Activated T-helper 1 cell treated with Interleukin-2 at 50 U/mL for 16 hours (primary cell): ENCODE measurements at places on chromosomes 7 and 10.

- no peak for DNase-seq
Observed at GRCh38 chr10:93465806-93466675, 16.1 kb downstream of the MYOF start.

DNA sequence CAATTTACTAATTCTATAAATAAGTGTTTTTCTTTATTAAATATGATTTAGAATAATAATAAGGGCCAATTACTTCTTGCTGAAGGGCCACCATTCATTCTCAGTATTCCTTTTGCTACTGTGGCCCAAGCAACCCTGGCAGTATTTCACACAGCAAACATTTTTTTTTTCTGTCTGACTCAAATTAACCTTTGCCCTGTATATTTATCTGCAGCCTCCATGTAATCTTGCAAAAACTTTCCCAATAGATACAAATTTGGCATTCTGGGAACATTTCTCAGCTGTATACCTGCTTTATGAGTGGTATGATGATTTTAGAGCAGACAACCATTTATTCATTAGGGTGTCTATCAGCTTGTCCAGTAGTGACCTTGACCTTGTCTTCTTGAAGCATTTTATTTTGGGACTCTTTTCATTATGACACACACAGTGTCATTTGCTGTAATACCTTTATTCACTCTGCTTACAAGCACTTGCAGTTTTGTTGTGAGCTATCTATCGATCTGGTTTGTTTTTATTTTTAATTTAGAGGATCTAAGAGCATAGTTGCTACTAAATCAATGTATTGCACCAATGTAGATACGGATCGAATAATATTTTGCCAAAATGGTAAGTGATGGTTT, 159.7 kb upstream of the PLXDC2 start:
- DNase-seq, result no peak

GRCh38 chr7:157568106-157568769, 231.4 kb downstream of the DNAJB6 start:
- DNase-seq, result no peak

DNA sequence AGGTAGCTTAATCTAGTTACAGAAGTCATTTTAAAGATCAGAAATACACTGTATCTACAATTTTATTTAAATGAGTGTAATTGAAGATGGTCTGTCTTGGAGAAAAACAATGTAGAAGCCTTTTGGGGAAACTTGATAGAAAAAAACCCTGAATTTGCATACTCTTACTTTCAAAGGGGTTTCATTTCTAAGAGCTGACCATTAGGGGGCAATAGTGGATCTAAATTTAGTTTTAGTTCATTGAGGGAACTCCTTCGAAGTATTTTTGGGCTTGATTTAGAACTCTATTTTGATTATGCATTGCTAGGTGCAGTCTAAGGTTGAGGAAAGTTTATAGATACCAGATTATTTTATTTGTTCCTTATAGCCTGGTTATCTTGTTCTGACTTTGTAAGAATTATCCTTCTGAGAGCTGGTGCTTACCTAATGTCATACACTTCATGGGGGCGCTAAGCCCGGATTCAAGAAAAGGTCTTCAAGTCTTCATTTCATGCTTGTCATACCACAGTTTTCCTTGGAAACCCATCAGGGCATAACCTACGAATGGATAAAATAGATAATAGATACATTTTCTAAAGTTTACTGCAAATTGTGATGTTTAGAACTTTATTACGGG, 69.1 kb upstream of the MXI1 start:
- DNase-seq, result no peak

DNA sequence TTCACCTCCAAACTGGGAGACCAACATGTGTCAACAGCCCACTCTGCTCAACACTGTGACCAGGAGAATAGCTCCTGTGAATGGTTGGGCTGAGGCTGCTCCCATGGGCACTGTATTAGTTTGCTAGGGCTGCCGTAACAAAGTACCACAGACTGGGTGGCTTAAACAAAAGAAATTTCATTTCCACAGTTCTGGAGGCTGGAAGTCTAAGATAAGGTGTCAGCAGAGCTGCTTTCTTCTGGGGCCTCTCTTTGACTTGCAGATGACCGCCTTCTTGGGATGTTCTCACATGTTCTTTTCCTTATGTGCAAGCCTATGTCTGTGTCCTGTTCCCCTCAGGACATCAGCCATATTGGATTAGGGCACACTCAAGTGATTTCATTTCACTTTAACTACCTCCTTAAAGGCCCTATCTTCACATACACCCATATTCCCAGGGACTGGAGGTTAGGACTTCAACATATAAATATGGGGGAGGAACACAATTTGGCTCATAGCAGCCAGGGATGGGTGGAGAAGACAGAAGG, 90.3 kb downstream of the CPED1 start:
- DNase-seq, result no peak

DNA sequence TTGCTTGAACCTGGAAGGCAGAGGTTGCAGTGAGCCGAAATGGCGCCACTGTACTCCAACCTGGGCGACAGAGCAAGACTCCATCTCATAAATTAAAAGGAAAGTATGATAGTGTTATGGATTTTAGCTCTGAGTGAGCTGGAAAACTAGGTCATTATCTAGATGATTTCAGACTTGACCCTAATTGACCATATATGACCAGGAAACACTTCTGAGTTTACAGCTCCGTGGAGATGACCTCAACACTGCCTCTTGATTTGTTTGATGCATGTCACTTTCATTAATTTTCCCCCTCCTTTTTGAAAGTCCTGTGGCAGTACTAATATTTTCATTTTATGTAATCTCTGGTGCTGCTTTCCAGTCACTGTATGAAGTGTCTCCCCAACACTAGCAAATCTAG, 7.8 kb upstream of the SEC61A2 start:
- no peak for DNase-seq

GRCh38 chr7:45689797-45690761, 115.9 kb downstream of the ADCY1 start:
- no peak for DNase-seq

GRCh38 chr7:18425227-18425626, 70.3 kb upstream of the HDAC9 start:
- no peak for DNase-seq

DNA sequence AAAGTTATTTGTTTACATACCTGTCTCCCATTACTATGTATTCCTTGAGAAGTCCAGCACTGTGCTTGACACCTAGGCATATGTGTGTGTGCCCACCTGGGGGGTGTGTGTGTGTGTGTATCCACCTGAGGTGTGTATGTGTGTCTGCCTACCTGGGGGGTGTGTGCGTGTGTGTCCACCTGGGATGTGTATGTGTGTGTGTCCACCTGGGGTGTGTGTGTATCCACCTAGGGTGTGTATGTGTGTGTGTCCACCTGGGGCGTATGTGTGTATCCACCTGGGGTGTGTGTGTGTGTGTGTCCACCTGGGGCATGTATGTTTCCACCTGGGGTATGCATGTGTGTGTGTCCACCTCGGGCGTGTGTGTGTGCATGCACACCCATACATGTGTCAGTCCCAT, 603.5 kb downstream of the PHTF2 start:
- DNase-seq, result no peak

- no peak for DNase-seq
Observed at GRCh38 chr7:70069977-70070376, 471.7 kb downstream of the AUTS2 start.

DNA sequence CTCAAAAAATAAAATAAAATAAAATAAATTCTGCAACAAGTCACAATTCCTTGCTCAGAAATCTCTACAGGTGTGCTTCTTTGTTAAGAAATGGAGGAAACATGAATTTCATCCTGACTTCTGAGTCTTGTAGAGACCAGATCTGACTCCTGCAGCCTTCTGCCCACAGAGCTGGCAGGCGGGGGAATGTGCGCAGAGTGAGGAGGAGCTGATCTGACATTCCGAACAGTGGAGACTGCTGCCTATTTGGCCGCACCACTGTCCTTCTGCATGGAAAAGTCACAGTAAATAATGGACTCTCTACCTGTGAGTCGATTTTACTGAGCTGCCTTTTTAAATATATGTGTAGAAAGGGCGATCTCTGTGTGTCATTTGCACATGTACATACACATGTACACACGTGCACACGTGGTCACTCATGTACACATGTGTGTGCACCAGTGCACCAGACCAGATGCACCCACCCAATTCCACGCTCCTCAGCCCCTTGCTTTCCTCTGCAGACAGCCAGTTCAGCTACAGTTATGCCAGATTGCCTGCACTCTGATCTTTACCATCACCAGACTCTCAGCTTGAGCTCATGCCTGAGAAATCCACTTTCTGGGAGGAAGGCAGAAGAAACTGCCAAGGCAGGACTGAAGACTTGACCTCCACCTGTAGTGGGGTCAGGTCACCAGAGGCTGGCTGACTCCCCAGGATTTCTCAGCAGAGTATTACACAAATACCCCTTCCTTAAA, 54.9 kb downstream of the IKZF1 start:
- DNase-seq, result no peak

DNA sequence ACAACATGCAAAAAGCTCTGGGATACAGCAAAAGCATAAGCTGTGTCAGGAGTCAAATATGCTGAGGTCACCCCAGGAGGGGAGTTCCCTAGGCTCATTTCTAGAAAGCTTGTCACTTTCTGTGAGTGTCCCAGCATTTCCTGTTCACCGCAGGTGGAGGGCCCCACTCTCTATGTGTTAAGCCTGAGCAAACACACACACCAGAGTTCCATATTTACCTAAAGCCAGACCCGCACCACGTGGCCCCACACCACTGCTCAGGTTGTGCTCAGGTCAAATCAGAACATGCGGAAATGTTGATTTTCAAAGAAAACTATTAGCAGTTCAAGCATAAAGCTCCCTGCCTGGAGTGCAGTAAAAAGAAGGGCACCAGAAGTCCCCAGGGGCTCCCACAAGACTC, 259.6 kb upstream of the PPP2R2D start:
- no peak for DNase-seq

- DNase-seq, result no peak
Observed at GRCh38 chr10:106991091-106991490, 173.4 kb downstream of the SORCS1 start.

GRCh38 chr10:130654726-130655125, 518.5 kb downstream of the GLRX3 start:
- no peak for DNase-seq

DNA sequence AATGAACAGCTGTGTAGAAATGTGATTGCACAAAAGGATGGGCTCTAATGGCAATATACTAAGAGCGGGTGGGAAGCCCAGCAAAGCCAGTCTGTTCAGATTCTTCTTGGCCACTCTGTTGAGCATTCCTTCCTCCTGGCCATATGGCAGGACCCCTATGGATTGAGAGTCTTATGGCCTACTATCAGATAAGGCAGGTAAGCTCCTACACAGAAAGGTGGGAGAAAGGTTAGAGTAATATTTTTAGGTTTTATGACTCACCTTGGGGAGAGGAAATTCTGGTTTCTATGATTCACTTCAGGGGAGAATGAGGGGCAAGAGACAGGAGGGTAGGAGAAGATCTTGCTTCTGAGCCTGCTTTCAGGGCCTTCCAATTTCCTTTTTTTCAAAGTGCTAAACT, 15.1 kb upstream of the AKR1B10 start:
- DNase-seq, result no peak

DNA sequence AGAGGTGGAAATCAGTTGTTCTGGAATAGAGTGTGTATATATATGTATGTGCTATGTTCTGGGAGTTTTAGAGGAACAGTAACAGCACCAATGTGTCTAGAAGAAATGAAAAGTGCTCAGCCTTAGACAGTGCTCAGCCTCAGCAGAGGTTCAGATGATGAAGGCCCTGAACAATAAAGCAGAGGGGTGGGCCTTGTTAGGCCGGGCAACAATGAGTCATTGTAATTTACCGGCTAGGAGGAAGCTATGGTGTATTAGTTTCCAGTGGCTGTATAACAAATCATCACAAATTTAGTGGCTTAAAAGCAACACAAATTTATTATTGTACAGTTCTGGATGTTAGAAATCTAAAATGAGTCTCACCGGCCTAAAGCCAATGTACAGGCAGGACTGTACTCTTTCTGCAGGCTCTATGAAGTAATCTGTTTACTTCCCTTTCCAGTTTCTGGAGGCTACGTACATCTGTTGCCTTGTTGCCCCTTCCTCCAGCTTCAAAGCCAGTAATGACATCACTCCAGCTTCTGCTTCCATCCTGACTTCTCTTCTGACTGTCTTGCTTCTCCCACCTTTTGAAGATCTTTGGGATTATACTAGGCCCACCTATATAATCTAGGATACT, 84.6 kb downstream of the CH25H start:
- DNase-seq, result no peak

GRCh38 chr7:30907527-30908267, 4.0 kb upstream of the AQP1 start:
- no peak for DNase-seq

- no peak for DNase-seq
Observed at GRCh38 chr10:28400681-28401080, 97.8 kb upstream of the MPP7 start.

DNA sequence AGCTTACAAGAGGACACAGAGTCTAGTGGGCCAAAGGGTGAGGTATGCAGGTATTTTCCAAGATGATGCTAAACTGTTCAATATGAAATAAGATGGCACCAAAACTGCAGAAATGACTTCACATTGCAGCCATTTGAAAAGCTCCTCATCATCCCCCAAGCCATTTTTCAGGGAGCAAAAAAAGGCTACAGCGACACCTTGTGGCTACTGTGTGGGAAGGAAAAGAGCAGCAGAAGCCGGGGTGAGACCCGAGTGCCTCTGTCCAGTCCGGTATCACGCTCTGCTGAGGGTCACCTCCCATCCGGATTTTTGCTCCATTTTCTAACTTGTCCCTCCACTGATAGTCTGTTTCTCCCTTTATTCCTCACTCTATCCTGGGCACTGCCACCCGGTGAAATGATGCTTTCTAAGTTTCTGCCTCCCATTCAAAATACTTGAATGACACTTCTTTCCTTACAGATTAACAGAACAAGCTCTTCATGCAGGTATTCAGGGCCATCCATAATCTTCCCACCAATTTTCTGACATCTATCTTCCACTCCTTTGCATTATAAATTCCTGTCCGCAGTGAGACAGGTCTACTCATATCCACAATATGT, 220.2 kb downstream of the DGKI start:
- DNase-seq, result no peak

- DNase-seq, result no peak
Observed at GRCh38 chr10:123462756-123463155, 203.4 kb upstream of the GPR26 start.

DNA sequence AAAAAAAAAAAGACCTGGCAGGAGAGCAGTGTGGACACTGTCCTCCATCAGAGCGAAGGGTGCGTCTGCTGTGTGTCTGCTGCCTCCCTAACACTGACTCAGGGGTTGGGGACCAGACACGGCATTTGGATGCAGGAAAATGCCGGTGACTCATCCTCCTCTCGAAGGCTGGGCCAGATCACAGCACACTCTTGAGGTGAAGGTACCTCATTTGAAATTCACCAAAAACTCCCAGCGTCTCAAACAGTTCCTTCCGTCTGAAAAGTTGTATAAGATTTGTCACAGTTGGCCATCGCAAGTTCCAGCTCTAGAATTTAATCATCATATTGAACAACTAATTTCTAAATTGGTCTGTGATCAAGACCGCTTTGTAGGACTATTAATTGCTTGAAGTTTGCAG, 118.1 kb upstream of the LYZL2 start:
- DNase-seq, result no peak

- DNase-seq, result no peak
Observed at GRCh38 chr10:128599030-128599429, 472.8 kb upstream of the MKI67 start.

DNA sequence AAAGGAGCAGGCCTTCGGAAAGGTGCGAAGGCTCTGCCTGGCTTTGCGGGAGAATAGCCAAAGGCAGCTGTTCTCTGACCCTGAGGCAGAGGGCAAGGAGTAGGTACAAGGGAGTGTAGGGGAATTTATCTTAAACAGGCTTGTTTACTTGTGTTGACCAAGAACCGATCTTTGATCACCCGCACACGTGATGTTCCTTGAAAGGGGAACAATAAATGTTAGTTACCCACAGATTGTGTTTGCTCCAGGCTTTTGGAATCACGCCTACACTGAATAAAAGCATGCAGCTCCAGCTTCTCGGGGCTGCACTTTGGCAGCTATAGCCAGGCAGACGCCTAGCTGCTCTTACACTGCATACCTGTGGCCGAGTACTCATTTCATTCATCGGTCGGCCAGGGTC, 420.8 kb downstream of the PHF14 start:
- no peak for DNase-seq
